Cardiac ventricle fibroblast (primary cell): ENCODE measurements at places on chromosomes 12 and 14. TPM values are rescaled to one million over a fixed set of nuclear protein-coding genes. Genes with fewer than 3 reads are reported as not detected.

SERPINA3 gene
- total RNA-seq = 731 and 793 TPM in 2 replicates

CCDC38 gene
- total RNA-seq = not detected in 2 replicates

POU6F1 gene
- total RNA-seq = 3.3 and 6.1 TPM in 2 replicates

SMCO2 gene
- not detected in 2 replicates for total RNA-seq

CARMIL3 gene
- total RNA-seq = not detected in 2 replicates

RAD51AP1 gene
- total RNA-seq = 1.7 and 2.3 TPM in 2 replicates

PLA2G1B gene
- not detected in 2 replicates for total RNA-seq
